Choroid plexus epithelial cell (primary cell): ENCODE measurements at places on chromosomes 1 and 21.
A peak's percentile ranks its signal among the peaks of the same experiment; 100 is the strongest.

DNA sequence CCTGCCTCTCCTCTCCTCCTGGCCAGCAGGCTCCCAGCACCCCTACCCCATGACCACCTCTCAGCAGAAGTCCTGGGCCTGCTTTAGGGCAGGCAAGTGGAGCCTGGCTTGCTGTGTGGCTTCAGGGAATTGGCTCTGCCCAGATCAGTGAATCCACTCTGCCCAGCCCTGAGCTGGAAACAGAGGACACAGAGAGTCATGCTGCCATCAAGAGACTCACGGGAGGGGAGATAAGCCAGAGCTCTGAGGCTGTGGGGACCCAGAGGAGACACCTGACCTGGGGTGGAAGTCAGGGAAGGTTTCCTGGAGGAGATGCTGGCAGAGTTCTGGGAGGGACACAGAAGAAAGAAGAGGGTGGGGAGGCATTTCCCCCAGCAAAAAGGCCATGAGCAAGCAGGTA lies 54.2 kb downstream of the GLIS1 start:
- DNase-seq = no peak

GRCh38 chr1:44281962-44282703 lies 68.9 kb downstream of the DMAP1 start:
- DNase-seq = no peak

DNA sequence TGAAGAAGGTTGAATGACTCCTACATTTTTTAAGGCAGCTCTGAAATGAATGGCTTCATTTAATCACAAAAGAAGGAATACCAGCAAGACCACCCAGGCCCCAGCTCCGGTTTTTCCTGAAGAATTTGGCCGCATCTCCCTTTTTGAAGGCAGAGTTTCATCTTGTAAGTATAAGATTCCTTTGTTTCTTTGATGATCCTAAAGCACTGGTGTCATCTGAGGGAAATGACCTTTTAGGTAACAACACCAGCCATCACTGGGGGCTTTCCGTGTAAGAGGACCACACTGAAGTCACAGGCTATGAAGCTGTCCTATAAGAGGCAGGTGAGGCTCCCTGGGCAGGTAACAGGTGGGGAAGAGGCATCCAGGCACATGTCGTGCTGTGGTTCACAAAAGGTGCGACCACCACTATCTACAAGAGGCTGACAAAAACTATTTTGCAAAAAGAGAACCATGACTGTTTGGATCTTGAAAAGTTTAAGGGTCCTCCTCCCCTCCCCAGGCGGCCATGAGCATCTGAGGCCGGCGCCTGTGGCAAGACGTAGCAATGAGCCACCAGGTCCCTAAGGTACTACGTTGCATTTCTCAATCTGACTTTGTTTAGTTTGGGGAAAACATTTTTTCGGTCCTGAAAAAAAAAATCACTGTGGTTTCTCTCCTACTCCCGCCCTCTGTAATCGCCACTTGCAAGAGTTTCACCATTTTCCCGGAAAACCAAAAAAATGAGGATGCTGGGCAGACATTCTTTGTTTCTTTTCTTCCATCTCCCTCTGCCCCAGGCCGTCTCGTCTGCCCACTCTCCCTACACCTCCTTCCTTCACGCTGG lies 46.3 kb upstream of the IRF2BP2 start:
- DNase-seq = no peak

DNA sequence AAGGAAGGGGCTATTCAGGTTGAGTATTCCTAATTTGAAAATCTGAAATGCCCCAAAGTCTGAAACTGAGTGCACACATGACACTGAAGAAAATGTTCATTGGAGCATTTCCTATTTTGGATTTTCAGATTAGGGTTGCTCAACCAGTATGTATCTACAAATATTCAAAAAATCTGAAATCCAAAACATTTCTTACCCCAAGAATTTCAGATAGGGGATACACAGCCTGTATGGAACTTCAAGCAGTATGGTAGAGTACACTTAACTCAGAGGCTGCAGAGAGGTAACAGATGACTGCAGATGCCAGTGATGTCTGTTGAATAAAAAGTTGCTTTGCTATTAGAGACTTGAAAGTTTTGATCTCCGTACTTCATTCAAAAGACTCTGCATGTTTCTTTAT lies 19.0 kb downstream of the YTHDF2 start:
- DNase-seq = peak; percentile 23

DNA sequence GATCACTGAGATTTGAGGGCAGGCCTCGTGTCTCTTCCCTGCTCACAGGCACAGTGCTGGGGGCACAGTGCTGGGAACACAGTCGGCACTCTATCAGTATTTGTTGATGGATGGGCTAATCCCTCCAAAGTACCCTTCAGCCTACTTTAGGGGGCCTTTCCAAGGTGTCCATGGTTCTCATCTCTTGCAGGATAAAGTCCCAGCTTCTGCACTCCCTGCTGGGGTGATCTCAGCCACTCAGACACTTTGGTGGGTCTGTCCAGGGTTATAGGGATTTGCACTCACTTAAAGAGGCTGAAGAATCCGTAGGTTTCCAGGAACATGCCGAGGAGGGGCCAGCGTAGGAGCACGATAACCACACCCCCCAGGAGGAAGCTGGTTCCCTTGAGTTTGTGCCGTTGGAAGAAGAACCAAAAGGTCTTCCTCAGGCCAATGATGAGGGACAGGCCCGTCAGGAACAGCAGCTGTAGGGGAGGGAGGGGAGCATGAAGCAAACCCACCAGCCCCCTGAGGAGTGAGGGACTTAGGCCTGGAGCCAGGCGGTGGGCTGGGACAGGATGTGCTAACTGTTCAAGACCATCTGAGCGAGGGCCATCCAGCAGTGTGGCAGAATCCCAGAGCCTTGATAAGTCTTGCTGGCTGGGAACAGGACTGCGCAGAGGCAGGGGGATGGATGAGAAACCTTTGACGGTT lies 5.2 kb upstream of the KISS1 start:
- no peak for DNase-seq

DNA sequence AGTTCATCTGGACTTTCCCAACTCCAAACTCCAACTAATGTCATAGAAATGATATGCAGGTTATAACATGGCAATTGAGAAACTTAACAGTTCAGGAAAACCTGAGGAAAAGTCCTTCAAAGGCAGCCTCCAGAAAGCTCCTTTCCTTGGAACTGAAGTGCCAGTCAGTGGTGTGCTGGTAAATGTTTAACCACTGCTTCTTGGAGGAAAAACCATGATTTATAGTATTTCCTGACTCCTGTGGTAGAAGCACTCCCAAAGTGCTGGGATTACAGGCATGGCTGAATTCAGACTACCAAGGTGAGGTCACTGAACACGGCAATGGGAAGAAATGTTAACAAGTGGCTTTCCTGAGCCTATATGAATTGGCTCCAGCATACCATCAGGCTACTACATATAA lies 26.7 kb upstream of the ZNHIT6 start:
- no peak for DNase-seq

DNA sequence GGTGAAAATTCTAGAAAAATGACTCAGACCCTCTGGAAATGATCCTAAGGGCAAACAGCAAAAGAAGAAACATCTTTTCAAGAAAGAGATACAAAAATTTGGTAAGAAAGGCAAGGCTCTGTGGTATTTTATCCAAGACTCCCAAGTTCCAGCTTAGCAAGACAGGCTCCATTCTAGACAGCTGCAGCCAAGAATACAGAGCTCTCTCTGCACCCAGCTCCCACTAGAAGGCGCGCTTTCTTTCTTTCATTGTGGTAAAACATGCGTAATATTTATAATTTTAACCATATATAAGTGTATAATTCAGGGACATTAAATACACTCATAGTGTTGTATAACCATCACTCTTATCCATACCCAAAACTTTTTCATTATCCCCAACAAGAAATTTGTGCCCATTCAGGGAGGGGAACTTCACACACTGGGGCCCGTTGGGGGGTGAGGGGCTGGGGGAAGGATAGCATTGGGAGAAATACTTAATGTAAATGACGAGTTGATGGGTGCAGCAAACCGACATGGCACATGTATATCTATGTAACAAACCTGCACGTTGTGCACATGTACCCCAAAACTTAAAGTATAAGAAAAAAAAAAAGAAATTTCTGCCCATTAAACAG lies 2.2 kb upstream of the HFM1 start:
- DNase-seq = peak; percentile 33

GRCh38 chr1:243414152-243414494 lies 158.3 kb downstream of the SDCCAG8 start:
- no peak for DNase-seq
